HS-27A (cell line): ENCODE measurements at places on chromosomes 6 and 20.

DNA sequence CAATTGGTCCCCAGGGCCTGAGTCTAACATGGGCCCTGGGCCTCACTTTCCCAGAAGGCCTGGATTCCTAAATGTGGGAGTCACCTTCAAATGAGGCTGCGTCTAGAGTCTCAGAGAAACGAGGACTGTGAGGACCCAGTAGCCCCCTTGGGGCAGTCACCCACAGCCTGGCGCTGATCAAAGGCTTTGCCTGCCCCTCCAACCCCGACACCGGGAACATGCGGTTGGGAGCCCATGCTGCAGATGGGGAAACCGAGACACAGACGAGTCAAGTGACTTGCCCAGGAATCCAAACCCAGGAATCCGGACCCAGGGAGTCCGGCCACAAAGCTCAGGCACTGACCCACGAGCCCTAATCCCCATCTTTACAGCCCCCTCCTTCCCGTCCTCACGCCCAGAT is 209.7 kb downstream of the PREX1 start:
- no peak for DNase-seq

- no peak for DNase-seq
Measured at GRCh38 chr6:125904871-125905270, 51.7 kb upstream of the HINT3 start.

- no peak for DNase-seq
Measured at GRCh38 chr6:27205375-27206278, 41.9 kb upstream of the PRSS16 start.

- DNase-seq: no peak
Measured at GRCh38 chr6:137264311-137265075, 45.3 kb upstream of the IFNGR1 start.

DNA sequence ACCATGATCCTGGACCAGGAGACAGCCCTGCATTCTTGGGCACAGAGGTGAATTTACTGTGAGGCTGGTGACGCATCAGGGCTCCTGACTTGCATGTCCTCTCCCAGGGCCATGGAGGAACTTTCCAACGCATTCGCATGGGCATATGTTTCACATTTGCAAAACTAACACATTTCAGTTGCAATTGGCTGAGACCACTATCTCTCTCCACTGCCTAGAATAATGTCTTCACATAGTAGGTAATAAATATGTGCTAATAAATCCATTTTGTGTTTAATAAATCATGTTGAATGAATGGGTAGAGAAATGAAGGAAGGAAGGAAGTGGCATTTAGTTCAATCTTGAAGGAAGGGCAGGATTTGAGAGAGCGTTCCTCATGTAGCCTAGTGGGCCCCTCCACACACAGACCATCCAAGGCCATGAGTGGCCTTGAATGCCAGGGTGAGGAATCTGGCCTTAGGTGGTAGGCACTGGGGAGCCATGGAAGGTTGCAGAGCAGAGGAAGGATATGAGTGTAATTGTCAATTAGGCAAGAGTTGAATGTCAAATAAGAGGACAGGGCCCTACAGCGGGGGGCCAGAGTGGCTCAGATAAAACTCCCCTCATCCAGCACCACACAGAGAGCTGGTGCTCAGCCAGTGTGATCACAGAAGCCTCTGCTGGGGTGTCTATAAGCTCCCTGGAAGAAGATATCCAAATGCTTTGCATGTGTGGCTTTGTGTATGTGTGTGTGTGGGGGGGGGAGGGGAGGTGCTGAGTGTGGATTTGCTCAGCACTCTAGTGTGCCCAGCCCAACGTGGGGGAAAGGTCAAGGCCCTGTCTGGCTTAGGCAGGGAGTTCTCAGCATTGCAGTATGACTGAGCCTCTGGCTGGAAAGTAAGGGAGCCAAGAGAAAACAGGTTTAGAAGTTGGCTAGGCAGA is 30.9 kb upstream of the CCN5 start:
- no peak for DNase-seq

GRCh38 chr6:108667993-108668392 is 107.3 kb downstream of the FOXO3 start:
- DNase-seq: no peak

- no peak for DNase-seq
Measured at GRCh38 chr20:61140576-61140975, 111.5 kb upstream of the CDH4 start.

DNA sequence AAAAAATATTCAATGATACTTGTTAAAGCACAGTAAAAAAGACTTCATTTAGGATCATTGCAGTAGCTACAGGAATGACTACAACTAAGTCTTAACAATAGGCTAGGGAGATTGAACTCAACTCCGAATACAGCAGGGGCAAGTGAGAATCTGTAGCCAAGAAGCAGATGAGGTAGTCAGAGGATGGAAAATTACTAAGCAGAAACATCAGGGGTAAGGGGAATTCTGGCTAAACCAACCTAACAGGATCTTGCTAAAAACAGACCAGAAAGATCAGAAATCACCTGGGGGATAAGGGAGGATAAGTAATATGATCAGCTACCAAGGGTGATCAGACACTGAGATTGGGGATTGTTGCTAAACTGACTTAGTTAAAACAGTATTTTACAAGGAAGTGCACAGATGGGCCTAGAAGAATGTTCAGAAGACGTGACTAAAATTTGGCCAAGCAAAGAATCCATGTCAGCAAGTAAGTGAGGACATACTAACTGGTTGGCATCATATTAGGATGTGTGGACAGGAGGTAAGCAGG is 217.5 kb downstream of the TENT5A start:
- DNase-seq: no peak
